Stimulated activated CD4-positive, alpha-beta T cell treated with anti-CD3 and anti-CD28 coated beads, TNF-alpha, amount 100 ng/mL, for 24 hours (primary cell): ENCODE measurements at places on chromosomes 4 and X.

DNA sequence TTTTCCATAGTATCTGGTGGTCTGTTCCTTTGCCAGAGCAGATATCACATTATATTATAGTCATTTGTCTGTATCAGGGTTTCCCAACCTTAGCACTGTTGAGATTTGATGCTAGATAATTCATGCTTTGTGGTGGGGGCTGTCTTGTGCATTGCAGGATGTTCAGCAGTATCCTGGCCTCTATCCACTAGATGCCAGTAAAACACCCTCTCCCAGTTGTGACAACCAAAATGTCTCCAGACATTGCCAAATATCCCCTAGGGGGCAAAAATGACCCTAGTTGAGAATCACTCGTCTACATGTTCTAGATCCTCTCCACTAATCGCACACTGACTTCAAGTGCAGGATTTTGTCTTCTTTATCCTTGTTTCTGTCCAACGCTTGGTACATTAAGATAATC, 160.8 kb downstream of the FANCB start:
- DNase-seq, result no peak

DNA sequence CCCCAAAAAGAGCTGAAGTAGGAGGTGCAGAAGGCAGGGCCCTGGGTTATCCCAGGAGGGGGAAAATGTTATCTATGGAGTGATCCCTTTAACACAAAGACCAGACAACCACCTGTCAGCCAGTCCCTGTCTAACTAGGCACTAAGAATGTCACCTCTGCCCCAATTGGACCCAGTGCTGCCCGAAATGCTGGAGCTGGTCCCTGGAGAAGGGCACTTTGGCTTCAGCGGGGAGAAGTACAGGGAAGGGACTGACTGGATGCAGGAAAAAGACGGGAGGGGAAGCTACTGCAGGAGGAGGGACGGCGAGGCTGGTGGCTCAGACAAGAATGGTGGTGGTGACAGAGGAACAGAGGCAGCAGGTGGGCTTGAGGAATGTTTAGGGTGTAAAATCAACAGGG, 17.3 kb downstream of the PHKA2 start:
- DNase-seq, result no peak

DNA sequence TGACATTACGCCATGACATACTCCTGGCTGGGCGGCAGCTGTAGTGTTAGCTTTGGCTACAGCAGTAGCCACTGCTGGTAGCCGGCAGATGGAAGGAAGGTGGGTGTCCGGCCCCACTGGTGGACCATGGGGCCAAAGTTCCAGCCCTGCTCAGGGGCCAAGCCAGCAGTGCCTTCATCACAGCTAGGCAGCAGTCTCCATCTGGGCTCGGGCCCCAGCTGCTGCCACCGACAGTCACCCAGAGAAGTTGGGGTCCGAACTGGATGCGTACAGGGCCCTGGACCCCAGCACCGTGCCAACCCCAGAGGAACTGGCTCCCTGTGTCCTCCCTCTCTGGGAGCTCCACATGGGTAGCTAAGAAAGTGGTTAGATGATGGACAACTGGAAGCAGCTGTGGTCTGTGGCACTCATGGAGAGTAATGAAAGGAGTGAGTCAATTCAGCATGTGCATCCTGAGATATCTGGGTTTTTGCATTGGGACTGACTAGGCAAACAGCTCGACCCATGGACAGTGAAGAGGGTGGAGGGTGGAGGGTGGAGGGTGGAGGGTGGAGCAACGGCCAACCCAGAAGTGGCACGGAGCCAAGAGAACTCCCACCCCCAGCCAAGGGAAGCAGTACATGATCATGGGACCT, 366.6 kb upstream of the GRIA3 start:
- no peak for DNase-seq

- DNase-seq, result no peak
Measured at GRCh38 chrX:154317391-154317995, 21.9 kb downstream of the TKTL1 start.

DNA sequence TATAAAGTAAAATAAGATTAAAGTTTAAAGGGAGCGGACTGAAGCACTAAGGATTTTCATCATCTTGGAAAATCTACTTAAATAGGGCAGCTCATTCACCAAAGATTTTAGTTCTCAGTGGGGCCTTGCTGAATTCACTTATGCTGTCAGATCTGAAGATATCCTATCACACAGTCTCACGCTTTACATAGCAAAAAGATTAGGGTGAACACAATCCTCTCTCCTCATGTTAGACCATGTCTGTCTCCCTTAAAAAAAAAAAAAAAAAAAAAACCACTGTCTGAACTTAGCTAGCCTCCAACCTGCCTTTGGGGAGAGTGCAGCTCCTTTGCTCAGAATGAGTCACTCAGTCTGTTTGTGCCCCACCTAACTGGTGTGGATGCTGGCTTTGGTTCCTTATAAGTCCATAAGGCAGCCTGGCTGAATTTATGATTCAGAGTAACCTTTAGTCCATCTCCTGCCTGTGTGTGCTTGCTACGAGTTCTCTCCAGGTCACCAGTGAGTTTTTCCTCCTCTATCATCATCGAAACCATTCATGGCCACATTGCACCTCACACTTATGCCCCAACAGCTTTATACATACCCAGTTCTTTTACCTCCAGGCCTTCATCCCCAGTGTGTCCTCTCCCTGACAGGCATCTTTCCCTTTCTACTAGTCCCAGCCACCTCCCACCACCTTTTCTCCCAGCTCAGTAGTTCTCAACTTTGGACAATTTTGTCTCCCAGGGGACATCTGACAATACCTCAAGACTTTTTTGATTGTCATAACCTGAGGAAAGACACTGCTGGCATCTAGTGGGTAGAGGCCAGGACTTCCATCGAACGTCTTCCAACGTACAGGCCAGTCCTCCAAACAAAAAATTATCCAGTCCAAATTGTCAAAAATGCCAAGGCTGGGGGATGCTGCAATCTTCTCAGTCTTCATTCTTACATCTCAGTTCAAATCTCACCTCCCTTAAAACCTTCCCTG, 220.7 kb upstream of the EMCN start:
- no peak for DNase-seq

DNA sequence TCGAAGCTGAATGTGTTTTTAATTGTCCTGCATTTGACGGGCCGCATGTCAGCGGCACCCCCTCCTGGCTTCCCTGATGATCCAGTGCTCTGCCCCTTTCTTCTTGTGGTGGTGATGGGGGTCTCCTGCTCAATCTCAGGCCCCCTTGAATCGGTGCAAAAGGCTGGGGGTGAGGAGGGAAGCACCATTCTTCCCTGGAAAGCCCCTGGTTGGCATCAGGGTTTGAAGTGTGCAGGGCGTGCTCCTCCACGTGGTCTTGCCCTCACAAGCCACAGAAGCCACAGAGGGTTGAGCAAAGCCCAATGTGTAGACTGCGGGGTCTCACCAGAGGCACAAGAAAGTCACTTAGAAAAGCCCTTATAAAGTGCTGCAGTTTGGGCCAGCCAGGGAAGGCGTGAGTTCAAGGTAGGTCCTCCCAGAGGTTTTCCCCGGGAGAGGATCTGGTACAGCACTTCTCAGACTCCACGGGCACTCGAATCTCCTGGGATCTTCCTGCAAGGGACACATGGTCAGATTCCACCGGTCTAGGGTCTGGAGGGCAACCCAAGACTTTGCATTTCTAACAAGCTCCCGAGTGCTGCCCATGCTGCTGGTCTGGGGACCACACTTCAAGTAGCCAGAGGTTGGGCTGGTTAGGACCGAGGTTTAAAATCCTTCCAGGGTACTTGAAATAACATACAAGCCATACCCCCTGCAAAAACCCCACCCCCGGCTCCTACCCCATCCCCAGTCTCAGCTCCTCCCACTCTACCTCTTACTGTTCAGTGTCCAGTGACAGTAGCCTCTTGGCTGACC, 35.1 kb downstream of the PSAPL1 start:
- no peak for DNase-seq

- no peak for DNase-seq
Measured at GRCh38 chr4:22677780-22678179, 15.0 kb upstream of the GBA3 start.

GRCh38 chrX:72465889-72466288, 106.8 kb downstream of the HDAC8 start:
- no peak for DNase-seq

GRCh38 chr4:18882468-18882867, 860.9 kb upstream of the LCORL start:
- no peak for DNase-seq

DNA sequence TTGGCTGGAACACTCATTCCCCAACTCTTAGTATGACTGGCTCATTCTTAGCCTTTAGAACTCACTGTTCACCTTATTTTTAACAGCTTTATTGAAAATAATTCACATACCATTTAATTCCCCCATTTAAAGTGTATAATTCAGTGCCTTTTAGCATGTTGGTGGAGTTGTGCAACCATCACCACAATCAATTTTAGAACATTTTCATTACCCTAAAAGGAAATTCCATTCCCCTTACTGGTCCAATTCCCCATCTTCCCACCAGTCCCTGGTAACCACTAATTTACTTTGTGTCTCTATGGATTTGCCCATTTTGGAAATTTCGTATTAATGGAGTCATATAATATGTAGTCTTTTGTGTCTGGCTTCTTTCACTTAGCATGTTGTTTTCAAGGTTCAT, 19.7 kb downstream of the NHSL2 start:
- DNase-seq, result no peak

DNA sequence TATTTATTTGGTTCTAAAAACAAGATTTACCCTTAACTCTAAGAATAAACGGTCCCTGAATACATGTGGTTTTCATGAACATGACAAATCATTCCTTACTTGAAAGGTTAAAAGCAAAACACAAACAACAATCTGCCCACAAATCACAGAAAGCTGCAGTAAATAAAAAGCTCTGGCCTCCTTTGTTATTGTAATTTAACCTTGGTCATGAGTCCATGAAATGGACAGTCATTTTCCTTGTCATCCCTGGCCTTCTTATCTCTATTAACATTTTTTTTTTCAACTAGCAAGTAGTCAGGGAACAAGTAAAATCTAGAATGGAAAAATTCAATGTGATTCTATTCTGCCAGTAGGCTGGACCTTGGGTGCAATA, 92.7 kb downstream of the SCD5 start:
- DNase-seq, result no peak

DNA sequence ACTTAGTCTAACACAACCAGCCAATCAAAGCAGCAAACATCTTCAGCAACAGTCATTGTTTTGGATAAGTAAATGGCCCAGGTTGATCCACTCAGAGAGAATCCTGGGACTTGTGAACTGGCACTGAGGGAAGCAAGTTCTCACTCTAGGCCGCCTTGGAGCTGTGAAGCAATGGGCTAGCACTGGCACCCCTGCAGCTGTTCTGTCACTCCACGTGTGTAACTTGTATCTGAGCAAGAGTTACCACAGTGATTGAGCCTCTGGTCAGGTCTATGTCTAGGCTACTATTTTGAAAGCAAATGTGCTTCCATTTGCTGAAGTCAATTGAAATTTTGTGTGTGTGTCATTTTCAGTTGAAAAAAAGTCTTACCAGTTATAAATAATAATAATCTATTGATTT, 57.2 kb upstream of the HS3ST1 start:
- no peak for DNase-seq

GRCh38 chr4:19348746-19349145, 903.0 kb upstream of the SLIT2 start:
- DNase-seq, result no peak

- no peak for DNase-seq
Measured at GRCh38 chr4:181784881-181785280, 458.3 kb upstream of the TENM3 start.

DNA sequence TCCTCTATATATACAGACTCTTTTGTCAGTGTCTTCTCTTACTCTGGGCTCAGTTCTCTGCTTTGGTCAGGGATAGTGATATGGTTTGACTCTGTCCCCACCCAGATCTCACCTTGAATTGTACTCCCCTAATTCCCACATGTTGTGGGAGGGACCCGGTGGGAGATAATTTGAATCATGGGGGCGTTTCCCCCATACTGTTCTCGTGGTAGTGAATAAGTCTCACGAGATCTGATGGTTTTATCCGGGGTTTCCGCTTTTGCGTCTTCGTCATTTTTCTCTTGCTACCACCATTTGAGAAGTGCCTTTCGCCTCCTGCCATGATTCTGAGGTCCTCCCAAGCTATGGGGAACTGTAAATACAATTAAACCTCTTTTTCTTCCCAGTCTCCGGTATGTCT, 144.4 kb downstream of the GLUD2 start:
- no peak for DNase-seq

- DNase-seq, result no peak
Measured at GRCh38 chrX:99353412-99353811, 1056.7 kb downstream of the PCDH19 start.

DNA sequence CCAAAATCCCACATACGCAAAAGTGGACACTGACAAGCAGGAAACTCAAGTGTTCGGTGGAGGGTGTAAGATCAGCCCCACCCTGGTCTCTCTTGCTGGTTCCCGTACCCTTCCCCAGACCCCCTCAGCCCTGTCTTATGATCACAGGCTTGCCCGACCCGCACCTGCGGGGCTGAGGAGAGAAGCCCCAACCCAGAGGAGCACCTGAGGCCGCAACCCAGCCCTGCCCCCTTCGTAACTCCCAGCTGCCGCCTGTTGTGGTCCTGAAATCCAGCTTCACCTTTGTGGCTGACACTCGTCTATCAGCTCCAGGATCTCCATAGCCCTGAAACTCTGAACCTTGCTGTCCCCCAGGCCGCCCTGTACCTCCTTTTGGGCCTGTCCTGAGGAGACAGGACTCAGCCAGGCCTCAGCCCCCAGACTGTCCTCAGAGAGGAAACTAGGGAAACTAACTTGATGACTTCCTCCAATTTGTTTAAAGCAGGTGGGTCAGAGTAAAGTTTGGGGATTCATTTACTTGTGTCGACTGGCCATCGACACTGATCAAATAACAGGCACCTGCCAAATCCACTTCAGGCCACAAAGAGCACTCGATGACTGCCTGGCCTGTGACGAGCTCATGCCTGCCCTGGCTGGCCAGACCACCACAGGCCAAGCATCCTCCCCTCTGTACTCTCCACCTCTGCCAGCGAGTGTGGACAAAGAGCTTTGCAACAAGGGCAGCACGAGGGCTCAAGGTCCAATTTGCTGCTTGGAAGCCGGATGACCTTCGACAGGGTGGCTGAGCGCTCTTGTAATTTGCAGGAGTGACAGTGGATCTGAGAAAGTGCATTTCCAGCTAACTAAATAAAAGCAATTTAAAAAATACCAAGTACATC, 19.3 kb downstream of the DCTD start:
- DNase-seq, result no peak
